Epithelial cell of proximal tubule (primary cell): ENCODE measurements at places on chromosomes 3 and 15. TPM values are rescaled to one million over a fixed set of nuclear protein-coding genes. Genes with fewer than 3 reads are reported as not detected.

SLC12A8 gene
- 16.5 and 17.9 TPM in 2 replicates for total RNA-seq

- peak; percentile 97 for DNase-seq
These were observed 151.0 kb downstream of the TJP1 start for GRCh38 chr15:29670998-29671981.

GRCh38 chr3:105157766-105158085 is 209.0 kb upstream of the ALCAM start:
- DNase-seq: no peak

DNA sequence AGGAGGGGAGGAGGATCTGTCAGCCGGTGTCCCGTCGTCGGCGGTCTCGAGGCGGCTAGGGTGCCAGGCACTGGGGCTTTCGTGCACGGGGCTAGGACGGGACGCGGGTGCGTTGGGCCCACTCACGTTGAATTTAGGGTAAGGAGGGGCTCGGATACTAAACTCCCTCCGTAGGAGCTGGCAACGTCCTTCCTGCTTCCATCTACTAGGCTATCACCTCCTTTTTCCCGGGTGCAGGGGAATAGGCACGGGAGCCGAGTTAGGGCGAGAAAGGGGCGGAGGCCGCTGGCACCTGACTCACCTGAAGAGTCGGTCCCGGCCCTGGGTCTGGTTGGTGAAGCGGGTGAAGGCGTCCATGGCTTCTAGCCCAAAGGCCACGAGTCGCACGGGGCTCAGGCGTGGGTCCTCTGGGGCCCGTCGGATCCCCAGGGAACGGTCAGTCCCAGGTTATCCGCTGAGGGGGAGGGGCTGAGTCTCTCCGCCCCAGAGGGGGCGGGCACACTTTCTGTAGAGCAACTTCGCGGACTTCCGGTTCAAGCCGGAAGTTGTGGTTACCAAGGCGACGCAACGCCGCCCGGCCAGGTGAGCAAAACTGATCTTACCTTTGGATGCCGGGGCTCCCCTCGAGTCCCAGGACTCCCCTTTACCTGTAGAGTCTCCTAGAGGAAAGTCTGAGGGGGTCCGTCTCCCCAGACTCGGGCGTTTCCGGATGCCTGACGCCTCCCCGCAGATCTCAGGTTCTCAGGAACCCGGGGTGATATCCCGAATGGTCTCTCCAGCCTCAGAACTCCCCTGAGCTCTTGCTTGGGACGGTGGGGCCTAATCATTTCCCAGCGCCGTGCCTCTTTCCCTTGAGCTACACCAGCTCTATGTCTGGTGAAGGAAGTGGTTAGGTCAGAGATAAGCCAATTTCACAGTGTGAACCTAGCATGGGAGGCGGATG is at the start of the genes PEX11A and WDR93:
PEX11A (minus strand) TSS at position 479 of the 943 bp plus-strand sequence; CDS start at position 357, 122 bp downstream.
WDR93 (plus strand) TSS at position 536 of the 943 bp plus-strand sequence. CDS start 10,936 bp downstream, outside the sequence.
- peak; percentile 9 for DNase-seq

EXD1 gene
- not detected in 2 replicates for total RNA-seq

SEMA4B gene
- total RNA-seq: 75.6 and 89.6 TPM in 2 replicates

- DNase-seq: no peak
These were observed 20.4 kb upstream of the COPG1 start for GRCh38 chr3:129228891-129229585.

DNA sequence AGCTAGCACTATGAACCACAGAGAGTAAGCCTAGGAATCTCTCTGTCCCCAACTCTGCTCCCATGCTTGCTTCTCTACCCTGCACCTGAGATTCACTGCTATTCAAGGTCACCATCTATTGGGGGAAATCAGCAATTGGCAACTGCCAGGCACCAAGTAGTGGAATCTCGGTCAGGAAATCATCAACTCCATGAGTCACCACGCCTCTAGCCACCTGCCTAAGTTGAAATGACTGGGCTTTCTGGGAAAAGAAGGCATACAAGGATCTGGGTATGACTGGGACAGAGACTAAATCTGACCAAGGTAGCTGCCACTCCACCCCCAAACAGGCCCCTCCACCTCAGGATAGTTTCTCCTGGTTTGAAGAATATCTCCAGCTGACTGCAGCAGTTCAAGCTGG is 464.1 kb upstream of the CBLB start:
- DNase-seq: peak; percentile 92

GRCh38 chr3:10440684-10441083 is 64.7 kb downstream of the ATP2B2 start:
- DNase-seq: no peak

POLQ gene
- total RNA-seq: 6.9 and 9.2 TPM in 2 replicates

- no peak for DNase-seq
These were observed 86.0 kb upstream of the NDN start for GRCh38 chr15:23773093-23773492.

- DNase-seq: no peak
These were observed 26.6 kb upstream of the BLM start for GRCh38 chr15:90690585-90690984.

DNA sequence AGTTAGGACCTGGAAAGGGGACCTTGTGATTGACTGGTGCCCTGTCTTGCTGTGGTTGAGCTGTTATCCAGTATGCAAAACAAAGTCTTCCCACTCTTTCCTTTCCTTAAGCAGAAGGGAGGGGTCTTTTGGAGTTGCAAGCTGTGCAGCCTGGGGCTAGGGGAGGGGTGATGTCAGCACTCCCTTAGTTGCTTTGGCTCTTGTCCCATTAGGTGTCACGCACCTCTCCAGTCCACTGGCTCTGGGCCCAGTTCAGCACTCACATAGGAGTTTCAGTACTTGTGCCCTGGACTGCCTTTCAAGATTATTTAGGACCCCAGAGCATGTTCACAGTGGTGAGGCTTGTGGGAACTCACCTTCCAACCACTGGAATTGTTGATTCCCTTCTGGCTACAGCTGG is 238.5 kb downstream of the DOCK3 start:
- DNase-seq: no peak

- no peak for DNase-seq
These were observed 56.6 kb upstream of the PLXND1 start for GRCh38 chr3:129663045-129663446.

DNA sequence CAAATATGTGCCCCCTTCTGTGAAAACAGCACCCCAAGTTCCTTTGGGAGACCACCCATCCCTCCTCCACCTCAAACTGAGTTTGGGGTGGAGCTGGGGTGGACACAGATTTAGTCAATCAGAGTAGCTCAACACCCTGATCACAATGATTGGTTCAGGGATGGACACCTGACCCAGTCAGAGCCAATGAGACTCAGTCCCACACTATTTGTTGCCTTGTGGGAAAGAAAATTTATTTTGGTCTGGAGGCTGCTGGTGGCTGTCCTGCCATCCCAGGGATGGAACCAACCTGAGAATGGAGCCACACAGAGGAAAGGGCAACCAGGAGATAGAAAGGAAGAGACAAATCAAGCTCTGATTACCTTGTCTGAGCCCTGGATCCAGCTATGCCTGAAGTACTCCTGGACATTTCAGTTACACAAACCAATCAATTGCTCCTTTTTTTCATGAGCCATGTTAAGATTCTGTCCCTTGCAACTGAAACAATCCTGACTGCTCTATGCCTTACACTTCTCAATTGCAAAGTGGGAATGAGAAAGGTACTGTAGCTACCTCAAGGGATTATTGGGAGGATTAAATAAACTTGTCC is 10.6 kb downstream of the DNASE1L3 start:
- DNase-seq: no peak

GRCh38 chr3:60746043-60746638 is 505.1 kb downstream of the FHIT start:
- DNase-seq: no peak

DNA sequence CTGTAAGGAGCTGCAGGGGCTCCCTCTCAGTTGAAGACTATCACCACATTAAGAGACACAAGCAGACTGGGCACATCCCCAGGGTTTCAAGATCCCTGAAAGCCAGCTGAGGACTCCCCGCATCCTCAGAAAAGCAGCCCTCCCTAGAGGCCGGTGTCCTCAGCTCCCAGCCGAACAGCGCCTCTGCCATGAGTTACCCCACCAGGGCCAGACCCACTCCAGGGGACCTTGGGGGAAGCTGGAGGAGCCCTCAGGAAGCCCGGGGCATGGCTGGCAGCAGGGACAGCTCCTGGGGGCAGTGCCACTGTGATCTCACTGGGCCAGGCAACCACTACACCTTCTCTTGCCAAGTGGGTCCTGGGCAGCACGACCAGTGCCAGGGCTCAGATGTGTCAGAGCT is 8.1 kb downstream of the KLF15 start:
- no peak for DNase-seq

KCNAB1 gene
- not detected in 2 replicates for total RNA-seq

EPHB3 gene
- total RNA-seq: 0.07 and 0.92 TPM in 2 replicates

- DNase-seq: no peak
These were observed 199.1 kb upstream of the AZI2 start for GRCh38 chr3:28547677-28548076.

DNA sequence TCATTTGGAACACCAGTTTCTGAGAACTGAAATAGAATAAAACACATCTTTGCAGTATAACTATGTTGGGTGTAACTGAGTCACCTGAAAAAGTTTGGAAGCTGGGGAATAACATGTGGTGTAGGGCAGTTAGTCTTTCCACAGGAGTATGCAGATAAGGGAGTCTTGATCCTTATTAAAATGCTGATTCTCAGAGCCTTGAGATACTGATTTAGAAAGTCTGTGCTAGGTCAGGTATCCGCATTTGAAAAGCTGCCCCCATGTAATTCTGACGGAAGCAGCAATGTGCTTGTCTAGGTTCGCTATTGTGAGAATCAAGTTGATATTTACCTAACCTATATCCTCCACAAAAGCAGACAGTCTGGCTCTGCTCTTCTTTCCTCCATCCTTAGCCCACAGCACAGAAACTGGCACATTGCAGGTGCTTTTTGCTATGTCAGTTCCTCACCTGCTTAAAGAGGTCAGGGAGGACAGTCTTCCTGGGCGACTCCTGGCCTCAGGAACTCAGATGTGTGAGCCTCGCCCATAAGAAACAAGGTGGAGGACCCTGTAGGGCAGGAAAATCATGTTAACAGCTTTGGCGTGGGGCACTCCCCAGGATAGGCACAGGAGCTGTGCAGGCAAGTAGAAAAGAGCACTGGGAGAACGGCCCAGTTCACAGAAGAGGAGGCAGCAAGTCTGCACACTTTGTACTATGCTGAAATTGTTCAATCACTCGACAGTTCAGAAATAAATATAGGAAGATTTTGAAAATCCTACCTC is 27.6 kb upstream of the SRPRB start:
- no peak for DNase-seq

DNA sequence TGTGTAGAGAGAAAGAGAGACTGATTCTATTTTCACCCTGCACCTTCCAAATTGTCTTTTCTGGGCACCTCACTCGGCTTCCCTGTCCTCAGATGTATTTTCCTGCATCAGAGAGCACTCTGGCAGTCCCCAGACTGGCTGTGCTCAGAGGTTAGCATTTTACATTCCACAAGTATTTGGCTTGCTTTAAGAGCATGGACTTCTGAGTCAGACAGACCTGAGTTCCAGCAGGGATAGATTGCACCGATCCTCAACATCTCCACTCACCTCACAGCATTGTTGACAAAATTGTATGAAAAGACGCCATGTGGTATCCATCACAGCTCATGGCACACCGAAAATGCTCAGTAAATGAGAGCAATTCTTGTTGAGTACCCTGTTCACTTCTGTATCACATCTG is 45.6 kb downstream of the SST start:
- DNase-seq: no peak
